Mesendoderm (in vitro differentiated cells): ENCODE measurements at places on chromosomes 3 and 15.

GRCh38 chr3:179336345-179336929, 11.1 kb upstream of the MFN1 start:
- DNase-seq: peak; percentile 26

- DNase-seq: no peak
These were observed 75.9 kb downstream of the RFTN1 start for GRCh38 chr3:16437640-16438039.

DNA sequence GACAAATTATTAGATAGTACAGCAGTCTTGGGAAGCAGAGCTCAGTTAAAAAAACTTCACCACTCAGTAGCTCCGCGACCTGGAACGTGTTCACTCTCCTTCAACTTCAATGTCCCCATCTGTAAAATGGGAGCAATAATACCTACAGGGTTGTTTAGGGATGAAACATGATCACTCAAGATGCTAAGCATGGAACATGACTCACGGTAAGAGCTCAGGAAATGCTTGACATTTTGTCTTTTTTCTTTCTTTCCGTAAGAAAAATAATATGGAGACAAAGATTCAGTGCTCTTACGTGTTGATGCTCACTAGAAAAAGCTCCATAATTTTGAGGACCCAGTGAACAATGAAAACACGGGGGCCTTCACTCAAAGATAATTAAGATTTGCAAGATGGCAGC, 606.7 kb upstream of the MDFIC2 start:
- no peak for DNase-seq

GRCh38 chr15:69311319-69311721, 12.6 kb downstream of the PAQR5 start:
- DNase-seq: no peak

GRCh38 chr15:88655800-88656488, 17.1 kb downstream of the ISG20 start:
- DNase-seq: no peak

- no peak for DNase-seq
These were observed 84.3 kb upstream of the ABI3BP start for GRCh38 chr3:101077361-101078011.

DNA sequence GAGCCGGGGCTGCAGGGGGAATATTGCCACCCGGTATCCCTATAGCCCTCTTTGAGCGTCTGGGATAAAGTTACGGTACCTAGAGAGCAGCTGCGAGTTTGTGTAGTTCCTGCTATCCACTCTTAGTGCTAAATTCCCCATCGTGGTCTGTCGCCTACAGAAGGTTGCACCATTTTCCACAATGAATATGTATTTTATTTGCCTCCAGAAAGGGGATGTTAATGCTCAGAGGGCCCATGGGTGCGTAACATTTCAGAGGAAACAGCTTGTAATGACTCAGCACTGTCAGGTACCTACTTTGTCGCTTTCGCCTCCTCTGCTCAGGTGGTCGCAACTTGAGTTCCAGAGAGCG, 1.1 kb downstream of the SLCO3A1 start:
- DNase-seq: no peak

- DNase-seq: no peak
These were observed 126.0 kb downstream of the MYLK start for GRCh38 chr3:123758081-123758564.

GRCh38 chr15:65275728-65276126, 11.0 kb downstream of the PARP16 start:
- DNase-seq: no peak

DNA sequence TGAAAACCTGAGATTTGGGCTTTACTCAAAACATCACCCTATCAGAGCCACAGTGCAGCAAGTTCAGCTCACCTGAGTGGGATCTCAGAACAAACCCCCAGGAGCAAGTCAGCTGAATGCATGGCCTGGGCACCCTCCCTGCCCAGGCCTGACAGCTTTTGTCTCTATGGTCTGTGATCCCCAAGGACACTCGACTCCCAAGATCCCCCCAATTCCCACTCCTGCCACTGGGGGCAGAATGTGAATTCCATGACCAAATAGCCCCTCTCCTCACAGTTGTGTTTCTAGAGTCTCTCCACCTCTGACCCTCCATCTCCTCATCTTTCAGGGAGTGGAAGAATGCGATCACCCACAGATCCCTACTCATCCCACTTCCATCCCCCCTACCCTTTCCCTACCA, 58.9 kb downstream of the ZNF445 start:
- DNase-seq: peak; percentile 32
